ENCODE measurements at places on chromosomes 1 and 21. TPM values are rescaled to one million over a fixed set of nuclear protein-coding genes. Genes with fewer than 3 reads are reported as not detected.
A peak's percentile ranks its signal among the peaks of the same experiment; 100 is the strongest.

- DNase-seq, result no peak
Observed at GRCh38 chr21:26165331-26165730, 5.2 kb downstream of the APP start.

DNA sequence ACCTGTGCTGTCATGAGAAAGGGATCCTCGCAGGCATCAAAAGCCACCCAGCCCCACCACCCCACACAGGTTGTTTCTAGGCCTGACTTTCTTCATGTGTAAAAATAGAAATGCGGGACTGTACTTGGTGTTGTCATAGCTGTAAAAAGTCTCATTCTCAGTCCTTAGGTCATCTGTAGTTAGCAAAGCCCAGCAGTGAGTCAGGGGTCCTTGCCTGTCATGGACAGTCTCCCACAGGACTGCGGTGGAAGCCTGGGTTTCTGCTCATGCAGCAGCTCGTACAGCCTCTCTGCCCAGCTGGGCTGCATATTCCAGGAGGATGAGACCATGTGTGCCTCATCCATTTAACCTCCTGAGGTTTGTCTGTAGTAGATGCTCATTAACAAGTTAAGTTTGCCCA is 58.2 kb downstream of the MRPS6 start:
- DNase-seq, result no peak

DNA sequence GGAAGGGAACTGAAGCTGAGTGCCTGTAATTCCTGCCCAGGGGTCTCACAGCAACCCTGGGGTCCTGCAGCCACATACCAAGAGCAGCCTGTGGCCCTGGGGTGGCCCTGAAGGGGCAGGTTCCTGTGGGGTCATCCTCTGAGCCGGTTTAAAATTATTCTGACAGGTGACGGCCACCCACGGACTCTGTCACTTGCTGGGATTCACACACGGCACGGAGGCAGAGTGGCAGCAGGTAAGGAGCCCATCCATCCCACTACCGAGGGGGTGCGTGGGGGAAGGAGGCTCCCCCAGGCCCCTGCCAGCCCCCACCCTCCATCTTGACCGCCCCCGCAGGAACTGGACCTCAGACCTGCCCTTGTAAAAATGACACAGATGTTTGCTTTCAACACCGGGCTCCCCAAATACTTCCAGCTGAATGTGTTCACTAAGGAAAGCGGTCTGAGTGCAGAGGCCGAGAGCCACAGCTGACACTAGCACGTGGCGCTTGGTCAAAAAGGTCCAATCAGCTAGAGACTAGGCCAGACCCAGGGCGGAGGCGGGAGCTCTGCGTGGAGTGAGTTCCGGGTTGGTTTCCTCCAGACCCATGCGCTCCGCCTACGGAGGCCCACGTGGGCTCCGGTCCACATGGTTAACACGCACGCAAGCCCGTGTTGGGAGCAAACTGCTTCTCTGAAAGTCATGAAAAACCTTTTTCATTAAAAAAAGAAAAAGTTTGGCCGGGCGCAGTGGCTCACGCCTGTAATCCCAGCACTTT is 10.0 kb downstream of the YBEY start:
- DNase-seq, result peak; percentile 82

GRCh38 chr1:236156512-236157208 is 14.3 kb downstream of the GPR137B start:
- no peak for DNase-seq

- no peak for DNase-seq
Observed at GRCh38 chr21:16537501-16537900, 807.7 kb downstream of the USP25 start.

DNA sequence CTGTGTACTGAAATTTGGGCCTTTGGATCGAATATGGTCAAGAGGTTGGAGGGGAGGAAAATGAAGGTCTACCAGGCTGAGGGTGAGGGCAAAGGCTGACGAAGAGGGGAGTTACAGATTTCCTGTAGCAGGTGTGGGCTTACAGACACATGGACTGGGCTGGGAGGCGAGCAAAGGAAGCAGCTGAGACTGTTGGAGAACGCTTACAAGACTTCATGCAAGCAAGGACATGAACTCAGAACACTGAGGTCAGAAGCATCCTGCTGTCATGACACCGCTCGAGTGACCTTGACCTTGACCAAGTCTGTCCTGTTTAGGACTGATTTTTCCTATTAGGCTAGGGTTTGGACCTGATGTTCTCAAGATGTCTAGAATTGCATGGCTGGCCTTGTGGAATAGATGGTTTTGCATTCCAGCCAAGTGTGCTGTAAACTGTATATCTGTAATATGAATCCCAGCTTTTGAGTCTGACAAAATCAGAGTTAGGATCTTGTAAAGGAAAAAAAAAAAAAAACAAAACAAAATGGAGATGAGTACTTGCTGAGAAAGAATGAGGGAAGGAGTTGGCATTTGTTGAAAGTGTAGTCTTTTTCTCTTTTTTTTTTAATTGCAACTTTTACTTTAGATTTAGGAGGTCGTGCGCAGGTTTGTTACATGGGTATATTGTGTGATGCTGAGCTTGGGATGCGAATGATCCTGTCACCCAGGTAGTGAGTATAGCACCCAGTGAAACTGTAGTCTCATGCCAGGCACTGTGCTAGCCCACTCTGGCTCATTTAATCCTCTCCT is 5.8 kb downstream of the ELF3 start:
- no peak for DNase-seq

DNA sequence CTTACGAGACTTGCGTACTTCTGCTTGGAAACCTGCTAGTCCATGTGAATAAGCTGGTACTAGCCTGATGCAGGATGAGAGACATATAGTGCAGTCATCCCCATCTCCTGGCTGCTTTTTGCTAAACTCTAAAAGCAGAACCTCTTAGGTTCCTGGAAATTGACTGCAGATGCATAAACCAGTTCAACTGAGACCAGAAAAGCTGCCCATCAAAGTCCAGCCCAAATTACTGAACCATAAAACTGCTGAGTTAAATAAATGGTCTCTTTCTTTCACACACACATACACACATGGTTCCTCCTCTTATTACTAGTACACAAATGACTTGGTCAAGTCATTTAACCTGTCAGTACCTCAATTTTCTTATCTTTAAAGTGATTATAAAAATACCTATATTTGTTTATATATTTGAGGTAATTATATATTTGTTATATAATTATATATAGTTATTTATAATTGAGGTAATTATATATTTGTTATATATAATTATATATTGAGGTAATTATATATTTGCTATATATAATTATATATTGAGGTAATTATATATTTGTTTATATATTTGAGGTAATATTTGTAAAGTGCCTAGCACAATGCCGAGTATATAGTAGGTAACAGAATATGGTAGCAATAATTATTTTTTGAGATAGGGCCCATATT is 25.2 kb upstream of the RABGAP1L start:
- DNase-seq, result no peak

DNA sequence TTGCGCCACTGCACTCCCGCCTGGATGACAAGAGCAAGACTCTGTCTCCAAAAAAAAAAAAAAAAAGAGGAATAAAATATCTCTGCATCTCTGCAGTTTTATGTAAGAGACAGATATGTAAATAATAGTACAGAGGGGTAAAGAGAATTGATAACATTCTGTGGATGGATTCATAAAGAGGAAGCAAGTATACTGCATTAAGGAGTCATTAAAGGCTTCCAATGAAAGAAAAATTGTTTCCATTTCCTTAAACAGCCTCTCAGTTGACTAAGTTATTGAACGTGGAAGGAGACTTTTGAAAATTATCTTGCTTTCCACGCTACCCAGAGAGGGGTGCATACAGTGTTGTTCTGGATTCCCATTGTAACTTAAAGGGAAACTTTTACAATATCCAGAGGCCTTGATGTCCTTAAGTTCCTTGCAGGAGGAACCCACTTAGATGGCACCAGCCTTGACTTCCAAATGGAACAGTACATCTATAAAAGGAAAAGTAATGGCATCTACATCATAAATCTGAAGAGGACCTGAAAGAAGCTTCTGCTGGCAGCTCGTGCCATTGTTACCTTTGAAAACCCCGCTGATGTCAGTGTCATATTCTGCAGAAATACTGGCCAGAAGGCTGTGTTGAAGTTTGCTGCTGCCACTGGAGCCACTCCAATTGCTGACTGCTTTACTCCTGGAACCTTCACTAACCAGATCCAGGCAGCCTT is 13.8 kb downstream of the CEP350 start:
- no peak for DNase-seq

DNA sequence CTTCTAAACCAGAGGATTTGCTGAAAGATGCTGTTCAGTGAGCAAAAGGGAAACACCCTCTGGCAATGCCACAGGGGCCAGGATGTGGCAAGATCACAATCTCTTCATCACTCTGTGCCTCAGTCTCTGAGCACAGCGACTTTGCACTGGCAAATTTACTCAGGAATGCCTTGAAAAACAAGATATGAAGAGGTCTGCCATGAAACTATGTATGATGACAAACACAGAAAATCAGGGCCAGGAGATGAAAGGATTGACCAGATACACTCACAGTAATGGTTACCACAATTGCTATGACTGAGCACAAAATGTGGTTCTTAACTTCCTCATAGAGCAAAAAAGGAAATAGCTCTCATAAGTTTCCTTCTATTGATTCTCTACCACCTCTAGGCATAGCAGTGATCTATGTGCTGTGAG is 5.8 kb downstream of the TTC13 start:
- peak; percentile 77 for DNase-seq

DNA sequence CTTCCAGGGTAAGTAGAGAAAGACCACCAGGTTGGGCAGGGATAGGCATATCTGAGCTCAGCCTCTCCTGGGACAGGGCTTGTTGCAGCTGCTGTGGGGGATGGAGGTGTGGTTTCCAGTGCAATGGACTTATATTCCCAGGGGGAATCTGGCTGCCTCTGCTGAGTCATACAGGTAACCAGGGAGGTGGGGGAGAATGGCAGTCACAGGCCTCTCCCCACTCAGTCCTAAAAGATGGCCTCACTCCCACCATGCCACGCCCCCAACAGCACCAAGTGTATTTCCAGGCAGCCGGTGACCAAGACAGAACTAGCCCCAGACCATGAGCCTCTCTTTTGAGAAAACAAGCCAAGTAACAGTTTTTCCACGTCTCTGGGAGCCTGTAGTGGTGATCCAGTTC is 1240.7 kb downstream of the BRINP3 start:
- DNase-seq, result no peak

DNA sequence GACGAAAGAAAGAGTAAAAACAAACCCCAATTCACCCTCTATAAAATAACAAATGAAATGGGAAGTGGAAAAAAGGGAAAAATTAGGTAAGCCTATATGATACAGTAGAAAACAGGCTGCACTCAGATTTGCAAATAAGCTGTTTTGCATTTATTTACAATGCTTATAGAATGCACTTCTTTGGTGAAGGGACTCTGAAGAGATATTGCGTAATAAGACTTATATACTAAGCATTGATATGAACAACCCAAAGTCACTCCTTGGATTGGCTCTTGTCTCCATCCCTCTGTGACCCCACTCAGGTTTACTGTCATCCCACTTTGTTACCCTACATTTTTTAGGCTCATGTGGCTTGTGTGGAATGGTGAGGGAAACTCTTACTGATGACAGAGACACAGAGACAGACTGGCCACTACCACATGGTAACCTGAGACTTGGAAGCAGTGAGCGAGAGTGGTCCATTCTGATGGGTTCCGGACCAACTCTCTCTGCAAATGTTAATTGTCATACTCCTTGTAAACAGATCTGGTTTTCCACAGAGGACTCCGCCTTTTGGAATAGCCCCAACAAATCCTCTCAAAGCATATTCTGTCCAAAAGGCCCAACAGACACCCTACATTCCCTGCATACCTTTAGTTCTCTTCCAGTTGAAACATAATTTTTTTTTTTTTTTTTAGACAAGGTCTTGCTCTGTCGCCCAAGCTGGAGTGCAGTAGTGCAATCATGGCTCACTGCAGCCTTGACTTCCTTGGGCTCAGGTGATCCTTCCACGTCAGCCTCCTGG is 11.0 kb downstream of the GSTM5 start:
- DNase-seq, result no peak

DNA sequence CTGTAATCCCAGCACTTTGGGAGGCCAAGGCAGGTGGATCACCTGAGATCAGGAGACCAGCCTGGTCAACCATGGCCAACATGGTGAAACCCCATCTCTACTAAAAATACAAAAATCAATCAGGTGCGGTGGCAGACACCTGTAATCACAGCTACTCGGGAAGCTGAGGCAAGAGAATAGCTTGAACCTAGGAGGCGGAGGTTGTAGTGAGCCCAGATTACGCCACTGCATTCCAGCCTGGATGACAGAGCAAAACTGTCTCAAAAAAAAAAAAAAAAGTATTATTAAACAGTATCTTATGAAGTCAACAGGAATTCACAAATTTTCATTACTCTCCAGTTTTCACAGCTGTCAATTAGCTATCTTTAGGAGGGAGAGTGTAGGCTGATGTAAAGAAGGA is 3.8 kb downstream of the ACBD6 start:
- DNase-seq, result no peak

GRCh38 chr1:94801919-94802546 is 18.1 kb upstream of the SLC44A3 start:
- no peak for DNase-seq

GRCh38 chr1:65108025-65108642 is 39.9 kb upstream of the AK4 start:
- DNase-seq, result no peak

GRCh38 chr1:101980974-101981373 is 15.8 kb downstream of the OLFM3 start:
- no peak for DNase-seq

DNA sequence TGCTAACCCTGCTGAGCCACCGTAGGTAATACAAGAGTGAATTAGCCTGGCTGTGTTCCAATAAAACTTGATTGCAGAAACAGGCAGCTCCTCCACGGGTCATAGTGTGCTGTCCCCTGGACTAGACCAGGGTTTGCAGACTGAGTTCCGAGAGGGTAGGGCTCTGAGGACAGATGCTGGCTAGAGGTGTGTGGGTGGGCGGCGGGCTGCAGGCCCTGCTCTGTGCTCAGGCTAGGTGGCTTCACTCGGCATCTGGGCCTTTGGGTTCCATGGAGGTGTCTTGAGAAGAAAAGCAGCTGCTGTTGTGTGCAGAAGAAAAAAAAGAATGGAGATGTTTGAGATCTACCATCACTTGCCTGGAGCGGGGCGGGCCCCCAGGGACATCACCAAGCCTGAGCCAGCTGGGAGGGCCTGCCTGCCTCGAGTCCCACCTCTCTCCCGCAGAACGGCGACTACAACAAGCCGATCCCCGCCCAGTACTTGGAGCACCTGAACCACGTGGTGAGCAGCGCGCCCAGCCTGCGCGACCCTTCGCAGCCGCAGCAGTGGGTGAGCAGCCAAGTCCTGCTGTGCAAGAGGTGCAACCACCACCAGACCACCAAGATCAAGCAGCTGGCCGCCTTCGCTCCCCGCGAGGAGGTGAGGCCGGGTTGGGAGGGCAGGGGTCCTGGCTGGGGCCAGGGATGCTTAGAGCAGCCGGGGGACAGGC is 7.9 kb downstream of the TMEM201 start:
- DNase-seq, result no peak

GRCh38 chr1:21861602-21862429 is 49.8 kb downstream of the LDLRAD2 start:
- no peak for DNase-seq

Gene ZBTB8B
- total RNA-seq, result not detected

Gene OPRD1
- not detected for total RNA-seq

Gene SPRR4
- total RNA-seq, result not detected

Gene RUNX3
- total RNA-seq, result 72.3 TPM

Gene LCE2B
- total RNA-seq, result not detected

Gene DRAXIN
- 0.30 TPM for total RNA-seq

Gene KRTAP8-1
- total RNA-seq, result not detected

Gene OR2T2
- not detected for total RNA-seq

Gene FAM72C
- total RNA-seq, result 43.3 TPM

Gene TCHH
- not detected for total RNA-seq

Measured in activated naive CD4-positive, alpha-beta T cell treated with anti-CD3 and anti-CD28 coated beads for 36 hours (primary cell).